ENCODE measurements at places on chromosomes 4 and X.

DNA sequence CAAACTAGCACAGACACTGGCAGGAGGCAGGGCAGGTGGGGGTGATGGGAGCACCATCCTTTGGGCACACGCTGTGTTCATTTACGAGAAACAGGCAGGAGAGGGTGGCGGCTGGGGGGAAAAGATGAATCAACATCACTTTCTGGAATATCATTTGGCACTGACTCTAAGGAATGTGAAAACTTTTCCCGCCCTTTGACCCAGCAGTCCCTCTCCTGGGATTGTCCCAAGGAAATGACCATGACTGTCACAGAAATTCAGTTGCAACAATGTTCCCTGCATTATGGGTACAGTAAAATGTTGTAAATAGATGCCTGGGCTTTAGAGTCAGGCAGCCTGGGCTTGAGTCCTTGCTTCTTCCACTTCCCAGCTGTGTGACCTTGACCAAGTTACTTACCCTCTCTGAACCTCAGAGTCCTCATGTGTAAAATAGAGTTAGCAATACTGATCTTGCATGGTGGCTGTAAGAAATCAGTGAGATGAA lies 58.6 kb downstream of the ABLIM2 start:
- DNase-seq: no peak

DNA sequence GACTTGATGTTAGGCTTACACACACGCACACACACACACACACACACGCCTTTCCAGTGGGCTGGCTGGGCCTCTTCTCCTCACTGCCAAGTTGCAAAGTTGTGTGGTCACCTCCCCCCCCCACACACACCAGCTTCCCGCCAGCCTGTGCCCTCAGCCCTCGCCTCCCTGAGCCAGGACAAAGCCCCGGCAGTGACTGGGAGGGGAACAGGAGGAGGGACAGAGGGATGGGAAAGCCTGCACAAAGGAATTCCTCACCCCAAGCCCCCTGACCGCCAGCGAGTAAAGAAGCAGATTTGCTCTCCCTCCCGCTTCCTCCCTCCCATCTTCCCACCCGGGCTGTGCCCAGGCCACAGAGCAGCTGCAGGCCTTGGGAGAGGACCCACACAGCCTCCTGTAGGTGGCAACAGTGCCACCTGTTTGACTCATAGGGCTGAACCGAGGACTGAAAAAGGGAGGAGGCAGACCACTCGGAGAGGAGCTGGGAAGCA lies at the start of gene GDPD2:
TSS of gene GDPD2 (plus strand) at position 464 of the 491 bp plus-strand sequence. CDS start 1,671 bp downstream, outside the sequence.
- DNase-seq: no peak

GRCh38 chrX:9062641-9063040 lies 28.7 kb upstream of the FAM9B start:
- DNase-seq: no peak

DNA sequence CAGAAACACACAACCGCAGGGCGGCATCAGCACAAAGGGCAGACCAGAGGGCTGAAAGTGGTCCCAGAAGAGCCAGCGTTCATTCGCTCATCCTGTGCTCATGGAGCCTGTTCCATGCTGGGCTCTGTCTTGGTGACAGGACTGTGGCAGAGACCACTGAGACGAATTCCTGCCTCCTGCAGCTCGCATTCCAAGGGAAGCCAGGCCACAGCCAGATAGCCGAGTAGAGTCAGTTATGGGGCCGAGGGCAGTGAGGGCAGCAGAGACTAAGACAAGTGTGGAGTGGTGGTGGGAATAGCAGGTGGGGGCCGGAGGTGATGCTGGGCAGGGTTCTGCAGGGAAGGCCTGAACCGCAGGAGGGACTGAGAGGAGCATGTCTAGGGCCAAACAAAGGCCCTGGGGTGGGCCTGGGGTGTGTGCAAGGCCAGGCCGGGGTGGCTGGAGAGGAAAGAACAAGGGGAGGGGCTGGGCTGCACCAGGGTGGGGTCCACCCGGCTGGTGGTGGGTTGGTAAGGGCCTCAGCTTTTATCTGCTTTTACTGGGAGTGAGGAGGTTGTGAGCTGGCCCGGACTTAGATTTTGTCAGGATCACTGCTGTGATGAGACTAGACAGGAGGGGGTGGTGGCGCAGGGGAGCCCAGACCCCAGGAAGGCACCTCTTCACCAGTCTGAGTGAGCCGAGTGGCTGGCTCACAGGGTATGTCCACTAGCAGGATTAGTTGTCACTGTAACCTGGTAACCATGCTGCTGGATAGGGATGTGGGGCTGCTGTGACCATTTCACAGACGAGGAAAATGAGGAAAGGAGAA lies 6.3 kb downstream of the PSAPL1 start:
- no peak for DNase-seq

DNA sequence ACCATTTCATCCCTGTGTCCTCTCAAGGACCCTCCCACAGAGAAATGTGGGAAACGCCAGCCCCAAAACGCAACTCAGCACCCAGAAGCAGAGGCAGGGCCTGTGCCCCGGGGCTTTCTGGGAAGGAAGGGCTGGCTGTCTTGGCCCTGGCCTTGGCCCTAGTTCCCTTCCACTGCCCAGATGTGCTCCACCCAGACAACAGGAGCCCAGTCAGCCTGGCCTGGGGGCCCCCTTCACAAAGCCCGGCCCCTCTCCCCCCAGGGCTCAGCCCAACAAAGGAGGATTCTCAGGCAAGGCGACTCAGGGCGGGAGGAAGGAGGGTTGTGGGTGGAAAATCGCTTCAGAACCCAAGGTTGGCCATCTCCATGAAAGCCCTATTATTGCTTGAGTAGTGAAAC lies 82.5 kb downstream of the PJA1 start:
- DNase-seq: no peak

- DNase-seq: no peak
These were observed 228.6 kb downstream of the ADAM29 start for GRCh38 chr4:175146799-175147198.

GRCh38 chr4:186898367-186898766 lies 174.7 kb upstream of the FAT1 start:
- no peak for DNase-seq

DNA sequence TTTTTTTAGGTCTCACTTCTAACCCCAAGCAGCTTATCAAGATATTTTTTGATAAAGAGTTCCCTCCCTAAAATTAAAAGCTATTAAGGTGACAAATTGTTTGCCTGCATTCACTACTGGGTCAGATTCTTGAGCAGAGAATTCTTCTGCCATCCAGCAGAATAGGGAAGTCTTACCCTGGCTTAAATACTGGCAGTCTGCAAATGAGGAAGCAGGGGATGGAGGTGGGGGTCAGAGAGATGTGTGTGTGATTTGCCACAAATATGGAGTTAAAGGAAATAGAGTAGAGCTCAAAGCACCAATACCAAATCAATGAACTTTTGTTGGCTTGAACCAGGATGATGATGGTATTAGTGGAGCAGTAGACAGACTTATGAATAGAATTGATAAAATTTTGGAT lies 122.2 kb downstream of the ANXA5 start:
- DNase-seq: no peak

GRCh38 chrX:86102341-86102740 lies 45.9 kb upstream of the DACH2 start:
- DNase-seq: no peak

GRCh38 chrX:1536712-1537030 lies 314 bp downstream of the P2RY8 start:
- DNase-seq: no peak

GRCh38 chr4:107153956-107154355 lies 117.8 kb upstream of the DKK2 start:
- DNase-seq: no peak

DNA sequence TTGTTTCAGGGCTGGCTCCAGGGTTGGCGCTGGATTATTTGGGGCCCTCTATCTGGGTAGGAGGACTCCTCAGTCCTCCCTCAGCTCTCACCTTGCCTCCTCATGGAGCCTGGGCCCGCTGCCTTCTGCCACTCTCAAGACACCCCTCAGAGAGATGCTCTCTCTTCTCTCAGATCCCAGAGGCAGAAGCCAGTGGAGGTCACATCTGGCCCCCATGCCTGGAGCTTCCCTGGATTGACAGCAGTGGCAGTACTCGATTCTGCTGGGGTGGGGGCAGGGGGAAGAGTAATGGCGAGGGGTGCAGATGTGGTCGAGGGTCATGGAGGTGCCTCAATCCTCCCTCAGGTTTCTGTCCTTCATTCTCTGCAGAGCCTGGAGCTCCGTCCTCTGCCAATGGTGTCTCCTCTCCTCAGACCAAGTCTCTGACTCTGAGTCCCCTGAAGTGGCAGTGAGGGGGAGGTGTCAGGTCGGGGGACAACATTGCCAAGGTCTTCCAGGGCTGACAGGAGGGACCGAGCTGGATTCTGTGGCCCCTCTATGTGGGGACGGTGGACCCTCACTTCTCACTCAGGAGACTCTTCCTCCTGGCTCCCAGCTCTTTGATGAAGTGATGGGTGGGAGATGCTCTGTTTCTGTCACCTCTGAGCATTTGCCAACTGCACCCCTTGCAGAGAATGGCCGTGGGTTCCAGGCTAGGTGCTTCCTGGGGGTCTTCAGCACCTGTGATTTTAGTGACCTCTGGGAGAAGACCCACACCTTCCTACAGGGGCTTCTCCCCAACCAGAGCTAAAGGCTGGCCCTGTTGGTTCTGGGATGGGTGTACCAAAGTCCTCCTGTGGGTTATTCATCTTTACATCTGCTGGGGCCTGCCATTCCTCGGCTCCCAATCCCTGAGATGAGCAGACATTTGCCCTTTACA lies 10.9 kb upstream of the HSFX1 start:
- DNase-seq: no peak

- DNase-seq: peak; percentile 2
These were observed 121.7 kb upstream of the DIPK2B start for GRCh38 chrX:45322382-45322781.

GRCh38 chr4:10116569-10117358 lies at the start of gene WDR1:
Gene WDR1 (minus strand): TSS chr4:10116799. CDS start chr4:10116666, 133 bp downstream.
- DNase-seq: peak; percentile 93

GRCh38 chr4:148747721-148748268 lies 305.6 kb upstream of the NR3C2 start:
- DNase-seq: no peak

GRCh38 chrX:17644001-17644400 lies 93.3 kb upstream of the SCML1 start:
- DNase-seq: no peak

- DNase-seq: no peak
These were observed 82.2 kb upstream of the PRPS2 start for GRCh38 chrX:12709047-12709446.

- DNase-seq: no peak
These were observed 3.1 kb downstream of the MAMLD1 start for GRCh38 chrX:150365990-150366911.

DNA sequence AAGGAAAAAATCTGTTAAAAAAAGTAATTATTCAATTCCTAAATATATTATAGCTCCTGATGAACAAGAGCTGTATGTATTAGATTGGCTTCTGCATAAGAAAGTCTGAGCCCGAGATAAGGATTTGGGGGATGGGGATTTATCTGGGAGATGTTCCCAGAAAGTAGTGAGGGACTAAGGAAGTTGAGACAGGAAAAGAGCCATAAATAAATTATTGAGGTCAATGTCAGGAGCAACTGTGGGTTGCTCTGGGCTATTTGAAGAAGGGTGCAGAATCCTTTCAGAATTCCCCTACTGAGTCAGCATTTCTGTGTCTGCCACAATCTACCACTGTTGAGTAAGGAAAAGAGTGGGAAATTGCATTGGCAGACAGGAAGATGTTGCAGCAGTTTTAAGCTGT lies 3.1 kb upstream of the TDO2 start:
- DNase-seq: no peak

DNA sequence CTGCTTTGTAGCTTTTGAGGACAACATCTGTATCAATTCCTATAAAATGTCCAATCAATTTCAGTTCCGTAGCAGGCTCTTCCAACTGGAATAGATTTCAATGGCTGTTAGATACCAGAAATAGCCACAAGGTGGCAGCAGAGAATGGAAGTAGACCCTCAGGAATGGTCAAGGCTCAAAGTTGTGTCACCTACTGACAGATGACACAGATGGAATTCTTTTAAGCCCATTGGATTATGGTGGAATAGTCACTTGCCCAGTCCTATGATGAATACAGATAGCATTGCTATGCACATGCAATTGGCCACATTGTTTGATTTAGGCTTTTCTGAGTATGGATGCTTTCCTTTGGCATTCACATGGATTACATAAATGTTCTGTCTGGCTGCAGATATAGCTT lies 130.4 kb upstream of the RADX start:
- peak; percentile 54 for DNase-seq

- no peak for DNase-seq
These were observed 2.9 kb downstream of the AR start for GRCh38 chrX:67546496-67547423.
